ENCODE measurements at places on chromosomes 16 and 17.

GRCh38 chr16:82042144-82042543, 7.1 kb downstream of the HSD17B2 start:
- no peak for DNase-seq

- no peak for DNase-seq
Measured at GRCh38 chr16:14004031-14004728, 66.9 kb upstream of the MRTFB start.

- DNase-seq = no peak
Measured at GRCh38 chr17:55354941-55355340, 66.7 kb downstream of the MMD start.

DNA sequence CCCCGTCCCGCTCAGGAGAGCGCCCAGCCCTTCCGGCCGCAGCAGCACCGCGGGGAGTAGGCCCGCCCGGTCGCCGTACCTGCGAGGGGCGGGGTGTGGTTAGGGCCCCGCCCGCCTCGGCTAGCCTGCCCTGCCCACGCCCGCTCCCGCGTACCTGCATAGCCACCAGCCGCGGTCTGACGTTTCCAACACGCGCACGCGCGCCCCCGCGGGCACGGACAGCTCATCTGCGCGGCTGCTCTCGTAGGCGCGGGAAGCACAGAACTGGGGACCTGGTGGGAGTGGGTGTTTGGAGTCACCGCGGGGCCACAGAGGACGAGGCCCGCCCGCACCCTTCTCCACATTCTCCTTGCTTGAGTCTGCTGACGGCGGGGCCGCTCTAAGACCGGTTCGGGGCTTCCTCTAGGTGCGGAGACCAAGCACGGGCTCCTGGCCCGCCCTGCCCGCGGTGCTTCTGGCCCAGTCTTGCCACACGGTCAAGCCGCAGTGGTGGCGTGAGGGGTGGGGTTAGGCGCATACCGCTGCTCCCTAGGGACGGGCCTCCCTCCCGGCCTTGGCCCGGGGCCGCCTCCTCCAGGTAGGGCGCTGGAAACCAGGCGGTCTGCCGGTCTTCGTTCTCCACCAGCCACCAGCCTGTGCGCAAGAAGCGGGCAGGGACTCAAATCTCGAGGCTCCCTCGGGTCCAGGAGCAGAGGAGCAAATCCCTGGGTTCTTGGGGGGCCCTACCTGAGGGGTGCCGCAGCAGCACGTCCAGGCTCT, 1.8 kb downstream of the NOXO1 start:
- no peak for DNase-seq

DNA sequence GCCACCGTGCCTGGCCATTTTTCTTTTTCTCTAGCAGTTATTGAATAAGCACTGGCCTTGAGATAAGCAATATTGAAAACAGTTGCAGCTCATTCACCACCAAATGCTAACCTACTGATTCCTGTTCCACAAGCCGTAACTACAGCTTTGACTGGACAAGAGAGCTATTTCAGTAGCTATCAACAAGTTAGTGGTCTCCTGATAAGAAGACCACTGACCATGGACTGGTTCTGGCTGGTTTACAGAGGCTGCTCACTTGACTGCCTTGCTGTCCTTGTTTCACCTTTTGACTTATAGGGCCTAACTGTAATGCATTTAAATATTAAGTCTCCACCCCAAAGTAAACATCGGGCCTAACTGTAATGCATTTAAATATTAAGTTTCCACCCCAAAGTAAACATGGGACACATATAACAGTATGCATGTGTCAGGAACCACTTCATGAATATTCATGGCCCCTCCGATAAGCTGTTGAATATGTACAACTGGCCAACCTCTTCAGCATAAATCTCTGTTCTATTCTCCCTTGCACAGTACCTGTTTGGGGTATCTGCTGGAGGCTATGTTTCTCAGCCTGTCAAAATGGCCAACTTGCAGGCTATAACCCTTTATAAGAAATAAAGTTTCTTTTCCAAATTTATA, 94.1 kb downstream of the USP32 start:
- no peak for DNase-seq
